ENCODE measurements at places on chromosomes 3 and 15.
A peak's percentile ranks its signal among the peaks of the same experiment; 100 is the strongest.

DNA sequence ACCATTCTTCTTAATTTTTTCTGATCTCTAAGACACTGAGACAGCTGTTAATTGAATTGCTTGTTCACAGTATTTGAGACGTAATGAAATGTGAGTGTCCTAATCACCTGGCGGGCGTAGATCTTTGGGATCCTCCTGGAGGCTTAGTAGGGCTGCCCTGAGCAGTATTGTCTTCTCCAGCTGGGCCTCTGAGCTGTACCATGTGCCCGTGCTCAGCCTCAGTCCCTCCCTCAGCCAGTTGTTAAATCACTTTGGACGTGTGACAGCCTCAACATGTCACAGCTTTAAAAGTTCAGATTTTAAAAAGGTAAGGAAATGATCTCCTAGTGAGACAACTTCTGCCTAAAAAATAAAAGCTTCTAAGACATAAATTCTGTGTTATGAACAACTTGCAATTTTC, 35.5 kb downstream of the IGF1R start:
- DNase-seq, result no peak

DNA sequence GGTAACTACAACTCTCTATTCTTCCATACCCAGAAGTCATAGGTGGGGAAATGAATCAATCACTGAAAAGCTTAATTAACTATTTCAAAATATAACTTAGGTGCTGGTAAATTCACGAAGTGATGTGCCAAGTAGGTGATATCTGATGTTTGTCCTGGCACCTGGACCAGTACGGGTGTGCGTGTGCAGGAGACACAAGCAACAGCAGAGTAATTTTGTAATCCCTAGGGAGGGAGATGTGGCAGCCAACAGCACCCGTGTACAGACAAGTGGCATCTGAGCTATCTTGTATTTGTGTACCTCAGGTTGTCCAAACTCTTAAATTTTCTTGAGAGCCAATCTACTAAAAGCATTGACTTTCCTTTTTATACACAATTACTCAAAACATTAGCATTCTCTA, 22.8 kb downstream of the USF3 start:
- DNase-seq, result no peak

- peak; percentile 92 for DNase-seq
These were observed 8.6 kb upstream of the SRP14 start for GRCh38 chr15:40047415-40048210.

- no peak for DNase-seq
These were observed 67.4 kb downstream of the MYLK start for GRCh38 chr3:123816673-123817207.

- DNase-seq, result no peak
These were observed 20.1 kb upstream of the SKIL start for GRCh38 chr3:170337420-170337819.

GRCh38 chr15:78878356-78878755, 5.7 kb downstream of the MORF4L1 start:
- peak; percentile 32 for DNase-seq

- no peak for DNase-seq
These were observed 240.0 kb upstream of the ARHGEF26 start for GRCh38 chr3:153881201-153881600.

DNA sequence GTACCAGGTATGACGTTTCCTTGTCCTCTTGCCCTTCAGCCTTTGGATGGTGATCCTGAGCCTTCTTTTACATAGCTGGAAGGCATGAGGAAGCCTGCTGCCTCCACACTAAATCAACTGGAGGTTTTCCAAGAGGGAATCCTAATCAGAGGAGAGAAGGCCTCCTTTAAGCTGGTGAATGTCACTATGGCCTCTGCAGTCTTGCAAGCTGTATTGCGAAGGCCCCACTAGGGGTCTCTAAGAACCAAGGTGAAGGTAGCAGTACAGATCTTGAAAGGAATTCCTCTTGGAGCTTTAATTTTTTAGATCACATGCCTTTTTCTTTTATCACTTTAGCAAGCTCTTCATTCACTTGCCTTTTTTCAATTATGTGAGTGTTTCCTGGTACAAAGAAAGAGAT, 119.2 kb downstream of the GHSR start:
- DNase-seq, result no peak

- no peak for DNase-seq
These were observed 109.7 kb downstream of the POLQ start for GRCh38 chr3:121436074-121436473.

- no peak for DNase-seq
These were observed 220.0 kb upstream of the NANOGP8 start for GRCh38 chr15:35305031-35305550.

DNA sequence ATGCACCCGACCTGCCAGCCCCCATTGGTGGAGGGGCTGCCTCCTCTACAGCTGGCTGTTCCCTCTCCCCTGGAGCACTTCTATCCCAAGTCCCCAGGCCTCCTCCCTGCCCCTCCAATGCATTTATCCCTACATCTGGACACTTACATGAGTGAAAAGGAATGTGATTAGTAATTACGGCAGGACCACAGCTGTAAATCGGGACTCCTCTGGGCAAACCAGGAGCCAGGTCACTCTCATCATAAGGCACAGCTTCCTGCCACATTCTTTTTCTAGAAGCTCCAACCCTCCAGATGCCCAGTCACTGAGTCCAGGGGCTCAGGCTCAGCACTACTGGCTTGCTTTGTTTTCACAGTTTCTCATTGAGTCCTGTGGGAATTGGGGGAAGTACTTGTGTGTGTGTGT, 54.3 kb downstream of the IL20RB start:
- no peak for DNase-seq

- DNase-seq, result no peak
These were observed 57.6 kb upstream of the NEO1 start for GRCh38 chr15:72994534-72995177.

- DNase-seq, result no peak
These were observed 133.5 kb upstream of the STT3B start for GRCh38 chr3:31399271-31399670.

- no peak for DNase-seq
These were observed 620.8 kb downstream of the FGF12 start for GRCh38 chr3:192106543-192106942.

DNA sequence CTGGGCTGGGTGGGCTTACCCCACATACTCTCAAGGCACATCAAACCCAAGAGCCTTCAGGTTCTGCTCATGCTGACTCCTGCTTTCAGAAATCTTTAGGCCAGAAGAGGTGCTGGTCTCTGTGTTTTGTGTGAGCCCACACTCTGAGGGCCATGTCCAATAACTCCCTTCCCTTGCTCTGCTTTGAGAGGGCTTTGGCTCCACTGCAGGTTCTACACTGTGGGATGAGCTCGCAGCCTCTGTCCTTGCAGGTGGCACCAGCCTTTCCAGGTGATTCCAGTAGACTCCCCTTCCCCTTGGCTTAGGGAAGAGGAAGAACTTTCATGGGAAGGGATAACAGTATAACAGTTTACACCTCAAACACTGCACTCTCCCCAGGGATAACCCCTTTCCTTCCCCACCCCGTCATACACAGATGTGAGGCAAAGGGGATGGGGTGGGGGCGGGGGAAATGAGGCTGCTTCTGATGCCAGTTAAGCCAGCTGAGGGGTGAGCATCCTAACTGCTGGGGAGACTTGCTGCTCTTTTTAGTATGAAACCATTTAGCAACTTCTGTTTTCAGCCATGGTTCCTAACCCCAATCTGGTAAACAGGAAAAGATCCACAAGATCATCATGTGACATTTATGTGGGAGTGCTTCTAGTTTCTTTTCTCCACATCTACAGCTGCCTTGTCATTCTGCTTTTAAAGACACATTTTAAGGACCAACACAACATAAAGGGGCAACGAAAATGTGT, 262.4 kb downstream of the SLC9A9 start:
- DNase-seq, result peak; percentile 87

- DNase-seq, result peak; percentile 73
These were observed 34.4 kb downstream of the BOC start for GRCh38 chr3:113245761-113246161.

GRCh38 chr3:51389423-51390183, 1.5 kb upstream of the RBM15B start:
- peak; percentile 52 for DNase-seq

GRCh38 chr15:84108728-84109127, 126.8 kb upstream of the GOLGA6L4 start:
- DNase-seq, result peak; percentile 3

- DNase-seq, result no peak
These were observed 88.4 kb upstream of the PLSCR4 start for GRCh38 chr3:146339349-146339748.

GRCh38 chr15:77487888-77488287, 67.2 kb downstream of the HMG20A start:
- no peak for DNase-seq

DNA sequence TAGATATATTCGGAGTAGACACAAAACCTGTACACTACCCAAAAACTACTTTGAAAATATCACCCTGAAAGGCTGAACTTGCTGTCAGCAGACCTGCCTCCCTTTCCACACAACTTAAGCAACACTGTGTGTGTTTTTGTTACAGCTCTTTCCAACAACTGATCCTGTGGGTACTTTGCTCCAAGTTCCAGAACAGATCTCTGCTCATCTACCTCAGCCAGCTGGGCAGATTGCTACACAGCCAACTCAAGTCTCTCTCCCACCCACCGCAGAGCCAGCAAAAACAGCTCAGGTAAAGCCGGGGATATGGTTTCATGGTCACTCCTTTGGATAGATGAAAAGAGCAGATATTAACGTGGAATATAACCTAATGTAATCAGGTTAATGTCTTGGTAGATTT, 19.7 kb upstream of the SLC22A13 start:
- no peak for DNase-seq

DNA sequence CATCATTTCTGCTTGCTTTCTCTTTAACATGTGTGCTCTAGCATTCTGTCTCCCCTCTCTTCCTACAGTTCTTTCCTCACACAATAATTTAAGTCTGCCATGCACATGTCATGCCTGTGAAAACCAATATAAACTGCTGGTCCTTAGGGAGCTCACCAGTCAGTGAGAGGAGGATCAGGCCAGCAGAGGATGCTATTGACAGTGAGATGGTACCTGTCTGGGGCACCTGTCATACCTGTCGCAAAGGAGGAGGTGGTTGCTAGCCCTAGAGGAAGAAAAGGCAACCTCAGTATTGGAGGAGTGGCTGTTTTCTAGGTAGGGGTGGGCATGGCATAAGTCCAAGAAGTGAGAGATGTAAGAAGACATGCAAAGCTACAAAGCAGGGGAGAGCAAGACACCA, 194.6 kb downstream of the GABRG3 start:
- DNase-seq, result no peak

DNA sequence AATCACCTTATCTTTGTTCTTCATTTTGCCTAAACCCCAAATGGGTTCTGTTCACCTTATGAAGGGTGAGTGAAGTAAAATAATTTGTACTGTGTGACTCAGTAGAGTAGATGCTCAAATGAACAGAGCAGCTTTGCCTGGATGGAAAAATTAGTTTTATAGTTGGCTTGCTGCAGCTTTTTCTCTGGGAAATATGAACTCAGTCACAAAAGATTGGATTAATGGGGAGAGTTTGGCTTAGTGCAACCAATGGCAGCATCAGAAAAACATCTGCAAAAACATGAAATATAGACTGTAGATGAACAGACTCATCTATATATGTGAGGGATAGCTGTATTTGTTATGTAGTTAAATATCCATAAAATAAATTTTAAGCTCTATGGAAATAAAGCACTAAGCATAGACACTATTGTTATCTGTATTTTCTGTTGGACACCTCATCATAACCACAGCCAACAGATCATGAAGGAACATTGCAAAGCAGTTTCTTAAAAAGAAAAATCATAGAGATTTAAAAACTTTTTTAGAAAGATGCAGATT, 181.3 kb downstream of the ECT2 start:
- no peak for DNase-seq

DNA sequence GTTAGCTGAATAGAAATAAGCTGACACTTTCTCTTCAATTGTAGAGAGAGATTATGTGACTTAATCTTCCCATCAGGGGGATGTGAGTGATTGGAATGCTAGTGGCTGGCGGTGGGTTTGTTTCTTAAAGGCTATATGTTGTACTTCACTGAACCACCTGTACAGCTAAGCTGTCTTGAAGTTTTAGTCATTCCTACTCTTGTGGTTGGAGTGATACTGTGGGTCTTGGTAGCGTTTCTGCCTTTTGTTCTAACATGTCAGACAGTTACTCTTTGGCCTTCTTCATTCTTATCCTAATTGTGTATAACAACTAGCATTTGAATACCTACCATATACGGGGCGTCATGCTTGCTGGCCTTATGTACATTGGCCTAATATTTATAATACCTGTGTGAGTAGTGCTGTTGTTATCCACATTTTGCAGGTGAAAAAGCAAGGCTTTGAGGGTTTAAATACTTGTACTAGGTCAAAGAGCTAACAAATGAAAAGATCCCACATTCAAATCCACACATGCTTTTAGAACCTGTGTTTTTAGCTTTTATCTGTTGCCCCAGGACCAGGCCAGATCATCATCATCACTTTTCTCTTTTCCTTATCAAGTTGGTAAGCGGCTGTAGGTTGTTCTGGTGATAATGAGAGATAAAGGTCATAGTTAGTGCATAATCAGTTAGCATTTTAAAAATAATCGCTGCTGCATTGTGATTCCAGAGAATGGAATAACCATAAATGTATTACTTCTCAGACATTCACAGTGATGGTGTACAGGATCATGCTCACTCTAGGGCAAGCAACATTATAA, 50.2 kb downstream of the AKAP13 start:
- no peak for DNase-seq

GRCh38 chr3:181974198-181974597, 262.5 kb downstream of the SOX2 start:
- no peak for DNase-seq

DNA sequence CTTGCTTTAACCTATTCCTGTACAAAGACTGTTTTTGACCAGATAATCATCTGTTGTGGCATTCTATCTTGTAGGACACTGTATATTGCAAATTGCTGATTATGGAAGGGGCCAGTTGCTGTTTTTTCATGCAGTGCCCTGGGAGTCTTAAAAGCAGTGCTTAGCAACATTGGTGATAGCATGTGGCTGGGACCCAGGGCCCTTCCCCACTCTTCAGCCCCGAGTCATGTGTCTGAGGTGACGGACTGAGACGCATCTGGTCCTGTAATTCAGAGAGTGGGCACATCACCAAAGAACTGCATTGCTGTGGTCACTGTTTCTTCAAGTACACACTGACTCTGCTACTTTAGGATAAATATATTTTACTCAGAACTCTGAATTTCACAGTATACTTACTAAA, 63.4 kb downstream of the SNRK start:
- no peak for DNase-seq

DNA sequence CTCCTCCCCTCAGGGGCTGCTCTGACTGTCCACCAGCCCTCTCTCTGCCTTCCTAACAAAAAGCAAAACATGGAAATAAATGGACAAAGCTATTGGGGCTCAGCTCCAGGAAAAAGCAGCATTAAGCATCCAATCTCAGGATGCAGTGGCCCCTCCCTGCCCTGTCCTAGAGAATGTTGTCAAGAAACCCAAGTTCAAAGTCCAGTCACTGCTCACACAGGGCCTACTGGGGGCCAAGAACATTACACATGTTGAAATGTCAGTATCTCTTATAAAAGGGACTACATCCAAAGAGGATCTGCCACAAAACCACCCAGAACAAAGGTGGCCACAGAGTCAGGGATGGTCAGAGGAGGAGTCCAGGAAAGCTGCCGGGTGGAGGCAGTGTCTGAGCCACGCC, 7.6 kb upstream of the GRIP2 start:
- DNase-seq, result no peak
